Activated T-cell treated with anti-CD3 and anti-CD28 coated beads for 1 hour (primary cell): ENCODE measurements at places on chromosomes 16 and 17.

DNA sequence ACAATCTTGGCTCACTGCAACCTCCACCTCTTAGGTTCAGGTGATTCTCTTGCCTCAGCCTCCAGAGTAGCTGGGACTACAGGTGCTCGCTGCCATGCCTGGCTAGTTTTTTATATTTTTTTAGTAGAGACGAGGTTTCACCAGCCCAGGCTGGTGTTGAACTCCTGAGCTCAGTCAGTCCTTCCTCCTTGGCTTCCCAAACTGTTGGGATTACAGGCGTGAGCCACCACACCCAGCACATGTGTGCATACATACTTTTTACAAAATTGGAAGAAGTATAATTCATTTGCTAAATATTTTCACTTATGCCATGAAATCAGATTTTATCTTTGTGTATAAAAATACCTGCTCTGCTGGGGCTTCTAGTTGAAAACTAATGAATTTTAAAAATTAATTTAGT, 13.2 kb downstream of the BPTF start:
- no peak for DNase-seq

- DNase-seq = no peak
Measured at GRCh38 chr16:66996324-66996982, 8.1 kb downstream of the CES4A start.

DNA sequence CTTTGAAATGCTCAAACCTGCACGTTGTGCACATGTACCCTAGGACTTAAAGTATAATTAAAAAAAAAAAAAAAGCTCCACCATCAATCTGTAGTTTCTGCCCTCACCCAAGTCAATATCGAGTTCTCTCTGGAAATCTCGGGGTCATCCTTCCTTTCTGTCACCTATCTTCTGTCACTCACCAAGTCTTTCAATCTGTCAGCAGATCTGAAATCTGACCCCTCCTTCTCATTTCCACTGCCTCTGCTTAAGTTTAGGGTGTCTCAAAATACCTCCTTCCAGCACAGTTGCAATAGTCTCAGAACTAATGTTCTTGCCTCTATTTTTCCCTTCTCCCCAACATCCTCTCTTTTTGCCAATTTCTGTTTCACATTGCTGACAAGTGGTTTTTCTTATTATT, 32.3 kb downstream of the FTO start:
- no peak for DNase-seq

DNA sequence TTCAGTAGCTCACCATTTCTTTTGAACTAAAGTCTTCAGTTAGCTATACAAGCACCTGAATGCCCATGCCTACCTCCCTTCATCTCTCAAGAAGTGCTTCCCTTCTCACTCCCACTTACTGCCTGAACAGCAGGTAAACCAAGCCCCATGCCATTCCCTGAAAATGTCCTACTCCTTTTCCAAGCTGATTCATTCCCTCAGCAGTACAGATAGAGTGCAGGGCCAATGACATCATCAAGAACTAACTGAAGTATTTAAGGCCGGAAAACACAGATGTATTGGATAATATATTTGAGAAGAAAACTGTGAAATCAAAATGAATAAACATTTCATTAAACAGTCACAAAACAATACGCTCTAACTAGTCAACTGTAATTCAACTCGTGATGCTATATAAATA, 478.8 kb upstream of the CDH11 start:
- DNase-seq = no peak

- DNase-seq = no peak
Measured at GRCh38 chr17:79615926-79616325, 5.1 kb upstream of the RBFOX3 start.

- no peak for DNase-seq
Measured at GRCh38 chr17:15321556-15322251, 19.7 kb downstream of the TEKT3 start.

GRCh38 chr17:80229011-80229410, 8.8 kb downstream of the SLC26A11 start:
- no peak for DNase-seq

DNA sequence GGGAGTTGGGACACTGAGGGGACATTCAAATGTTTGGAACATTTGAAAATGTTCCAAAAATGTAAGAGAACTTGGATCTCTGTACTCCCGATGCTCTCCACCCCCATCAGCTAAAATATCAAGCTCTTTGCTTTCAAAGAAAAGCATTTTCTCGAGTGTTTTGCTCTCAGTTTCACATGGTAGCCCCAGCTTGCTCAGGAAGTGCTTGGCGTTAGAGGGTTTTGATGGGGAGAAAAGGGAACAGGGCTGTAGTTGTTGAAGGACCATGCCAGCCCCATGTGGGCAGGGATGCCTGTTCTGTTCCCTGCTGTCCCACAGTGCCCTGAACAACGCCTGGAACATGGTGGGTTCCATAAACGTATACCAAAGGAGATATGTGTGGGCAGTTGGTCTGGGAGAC, 37.0 kb downstream of the RAI1 start:
- DNase-seq = no peak

DNA sequence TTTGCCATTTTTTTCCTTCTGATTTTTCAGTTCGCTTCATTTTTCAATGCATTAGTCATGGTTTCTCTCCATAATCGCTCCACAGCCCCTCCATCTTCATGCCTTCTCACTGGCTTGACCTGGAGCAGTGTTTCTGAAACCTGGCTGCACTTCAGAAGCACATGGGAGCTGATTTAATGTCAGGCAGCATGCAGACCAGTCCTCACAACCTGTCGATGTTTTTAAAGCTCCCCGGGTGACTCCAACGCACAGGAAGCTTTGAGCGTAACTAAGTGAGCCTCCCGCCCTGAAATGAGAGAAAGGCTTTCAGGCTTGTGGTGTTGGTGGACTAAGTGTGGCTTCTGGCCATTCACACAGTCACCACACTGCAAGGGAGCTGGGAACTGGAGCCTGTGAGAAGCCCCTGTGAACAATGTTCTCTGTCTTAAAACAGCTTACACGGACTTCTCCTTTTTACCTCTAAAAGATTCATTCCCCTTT, 16.8 kb upstream of the DRG2 start:
- no peak for DNase-seq

DNA sequence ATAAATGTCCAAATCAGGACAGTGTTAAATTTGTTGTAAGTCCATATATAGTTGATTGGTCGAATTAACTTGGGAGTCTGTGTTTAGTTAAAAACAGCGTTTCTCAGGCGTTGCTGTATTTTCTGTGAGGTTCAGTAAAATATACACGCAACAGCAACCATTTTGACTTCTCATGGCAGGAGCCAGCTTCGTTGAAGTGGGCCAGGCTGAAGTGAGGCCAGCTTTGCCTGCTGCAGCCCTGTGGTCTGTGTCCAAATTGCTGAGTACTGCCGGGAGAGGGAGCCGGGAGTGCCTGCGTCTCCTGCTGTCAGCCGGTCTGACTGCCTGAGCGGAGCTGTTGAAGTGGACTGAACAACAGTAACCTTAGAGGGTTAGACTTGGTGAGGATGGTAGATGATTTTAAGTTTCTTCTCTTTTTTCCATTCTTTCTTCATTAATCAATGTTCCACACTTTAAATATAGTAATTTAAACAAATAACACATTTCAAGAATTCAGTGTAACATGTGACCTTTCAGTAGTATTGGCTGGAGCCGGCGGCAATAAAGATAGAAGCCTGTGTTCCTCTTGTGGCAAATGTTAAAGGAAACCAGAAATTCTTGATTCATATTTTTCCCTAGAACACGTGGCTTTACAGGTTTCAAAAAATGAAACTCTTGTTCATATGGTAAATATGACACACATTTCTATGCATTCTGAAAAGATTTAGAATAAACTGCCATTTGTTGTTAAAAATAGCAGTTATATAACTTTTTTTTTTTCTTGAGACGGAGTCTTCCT, 37.0 kb upstream of the ZNF750 start:
- DNase-seq = no peak

DNA sequence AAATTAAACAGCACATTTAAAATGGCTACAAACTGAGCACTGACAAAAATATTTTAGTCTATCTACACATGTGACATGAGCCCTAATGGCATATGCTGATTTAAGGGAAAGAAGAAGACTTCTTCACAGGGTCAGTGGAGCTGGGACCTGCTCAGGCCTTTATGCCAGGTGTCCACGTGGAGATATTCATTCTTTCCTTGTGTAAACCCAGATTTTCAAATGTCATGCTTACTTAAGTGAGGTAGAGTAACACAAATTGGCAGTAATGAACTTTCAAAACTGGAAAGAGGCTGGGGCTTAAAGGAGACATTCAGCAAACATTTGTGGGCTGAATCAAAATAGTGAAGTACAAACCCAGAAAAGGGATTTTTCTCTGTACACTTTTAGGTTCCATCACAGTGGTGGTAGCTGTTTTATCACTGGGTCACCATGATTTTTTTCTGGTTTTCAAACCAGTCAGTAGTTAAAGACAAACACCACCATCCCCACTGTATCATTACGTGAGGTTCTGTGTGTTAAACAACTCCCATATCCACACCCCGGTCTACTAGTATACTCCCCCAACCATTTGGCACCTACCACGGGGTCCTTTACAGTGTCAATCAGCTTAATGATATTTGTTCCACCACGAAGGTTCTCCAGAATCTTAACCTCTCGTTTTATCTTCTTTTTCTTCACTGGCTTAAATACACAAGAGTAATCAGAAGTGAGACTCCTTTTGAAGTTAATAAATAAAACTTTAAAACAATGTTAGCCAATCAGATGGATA, 11.5 kb downstream of the CSNK2A2 start:
- no peak for DNase-seq

DNA sequence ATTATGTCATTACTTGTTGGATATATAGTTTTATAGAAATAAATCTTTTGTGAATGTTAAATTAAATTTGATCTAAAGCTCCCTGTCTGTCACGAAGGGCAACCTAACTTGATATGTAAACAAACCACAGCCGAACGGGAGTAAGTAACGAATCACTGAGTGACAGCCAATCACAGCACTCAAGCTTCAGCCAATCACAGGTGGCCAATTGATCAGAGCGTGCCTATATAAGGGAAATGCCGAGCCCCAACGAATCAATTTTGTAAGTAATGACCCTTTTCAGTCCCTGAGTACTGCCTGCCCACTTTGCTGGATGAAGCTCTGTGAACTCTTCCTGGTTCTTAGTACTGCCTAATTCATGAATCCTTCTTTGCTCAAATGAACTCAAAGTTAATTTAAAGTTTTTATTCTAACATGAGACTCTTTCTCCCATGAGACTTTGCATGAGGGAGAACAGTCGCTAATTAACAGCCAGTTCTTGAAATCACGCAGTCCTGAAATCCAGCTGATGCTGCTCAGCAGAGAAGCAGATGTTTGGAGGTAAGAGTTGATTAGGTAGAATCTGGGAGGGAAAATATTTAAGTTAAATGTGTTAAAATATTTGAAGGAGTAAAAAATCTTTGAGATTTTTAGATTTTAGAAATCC, 302.2 kb downstream of the CNTNAP4 start:
- no peak for DNase-seq

DNA sequence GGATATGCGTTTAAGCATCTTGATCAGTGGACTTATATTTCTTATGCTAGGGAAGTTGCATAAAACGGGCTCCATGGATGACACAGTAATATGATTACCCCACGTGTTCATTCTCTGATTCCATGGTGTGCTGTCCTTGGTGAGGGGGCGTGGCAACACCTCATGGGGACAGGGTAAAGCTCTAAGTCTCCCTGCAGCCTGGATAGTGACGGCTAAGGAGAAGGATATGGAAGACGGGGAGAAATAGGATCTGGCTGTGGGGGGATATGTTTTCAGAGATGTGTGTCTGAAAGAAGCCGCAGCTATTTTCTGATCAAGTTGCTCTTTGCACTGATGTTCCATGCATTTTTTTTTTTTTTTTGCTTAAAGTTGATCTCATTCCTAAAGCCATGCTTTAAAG, 84.3 kb downstream of the MARCHF10 start:
- DNase-seq = no peak

DNA sequence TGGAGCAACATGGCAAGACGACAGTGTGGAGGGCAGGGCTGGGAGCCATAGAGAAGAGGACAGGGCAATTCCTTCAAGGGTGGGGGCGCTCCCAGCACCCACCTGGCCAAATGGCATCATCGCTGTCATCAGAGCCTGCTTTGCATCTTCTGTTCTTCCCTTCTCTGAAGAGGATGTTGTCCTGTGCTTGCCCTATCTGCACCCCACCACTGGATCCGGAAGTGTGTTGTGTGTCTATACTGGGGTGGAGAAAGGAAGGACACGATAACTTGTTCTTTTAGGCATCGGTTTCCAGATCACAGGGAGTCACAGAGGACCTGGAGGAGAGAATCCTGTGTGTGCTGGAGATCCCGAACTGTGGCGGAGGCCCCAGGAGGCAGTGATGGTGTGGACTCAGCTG, 25.7 kb upstream of the ANKRD40CL start:
- DNase-seq = no peak
